ENCODE measurements at places on chromosomes 6 and 20.

- no peak for DNase-seq
These were observed 173.2 kb upstream of the FOXA2 start for GRCh38 chr20:22757424-22758183.

GRCh38 chr6:142846459-142846831 lies 98.5 kb downstream of the HIVEP2 start:
- DNase-seq: no peak

DNA sequence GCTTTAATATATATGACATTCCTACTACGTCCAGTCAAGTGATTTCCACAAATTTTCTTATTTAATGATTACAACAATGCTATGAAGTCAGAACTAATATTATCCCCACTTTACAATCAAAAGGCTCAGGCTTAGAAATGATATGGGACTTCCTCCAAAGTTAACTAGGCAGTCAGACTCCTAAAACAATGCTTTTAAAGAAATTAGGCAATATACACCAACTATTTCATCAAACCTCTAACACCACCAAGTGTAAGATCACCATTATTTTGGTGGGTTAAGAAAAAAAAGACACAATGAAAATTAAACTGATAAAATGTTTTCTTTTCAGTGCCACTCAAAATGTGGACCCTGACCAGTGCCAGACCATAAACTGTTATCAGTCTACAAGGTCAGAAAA lies 256.1 kb upstream of the RUNX2 start:
- no peak for DNase-seq

GRCh38 chr20:39878320-39878719 lies 810.7 kb downstream of the MAFB start:
- DNase-seq: no peak

Measured in fibroblast of skin of left biceps (primary cell).